Endothelial cell of umbilical vein (primary cell): ENCODE measurements at places on chromosomes 6 and 20. TPM values are rescaled to one million over a fixed set of nuclear protein-coding genes. Genes with fewer than 3 reads are reported as not detected.

MEP1A gene
- total RNA-seq, result not detected in 2 replicates

RAMACL gene
- total RNA-seq, result 4.0 and 5.3 TPM in 2 replicates

GRCh38 chr6:87261534-87261933 lies 60.9 kb upstream of the SMIM8 start:
- DNase-seq, result no peak
- no peak overlapping the region for H3K4me3 ChIP-seq
- no peak overlapping the region for H3K27ac ChIP-seq
- no peaks in the 10 kb centered on the region for H3K27me3 ChIP-seq
- peaks cover 19% of the 10 kb centered on the region for H3K36me3 ChIP-seq

DNA sequence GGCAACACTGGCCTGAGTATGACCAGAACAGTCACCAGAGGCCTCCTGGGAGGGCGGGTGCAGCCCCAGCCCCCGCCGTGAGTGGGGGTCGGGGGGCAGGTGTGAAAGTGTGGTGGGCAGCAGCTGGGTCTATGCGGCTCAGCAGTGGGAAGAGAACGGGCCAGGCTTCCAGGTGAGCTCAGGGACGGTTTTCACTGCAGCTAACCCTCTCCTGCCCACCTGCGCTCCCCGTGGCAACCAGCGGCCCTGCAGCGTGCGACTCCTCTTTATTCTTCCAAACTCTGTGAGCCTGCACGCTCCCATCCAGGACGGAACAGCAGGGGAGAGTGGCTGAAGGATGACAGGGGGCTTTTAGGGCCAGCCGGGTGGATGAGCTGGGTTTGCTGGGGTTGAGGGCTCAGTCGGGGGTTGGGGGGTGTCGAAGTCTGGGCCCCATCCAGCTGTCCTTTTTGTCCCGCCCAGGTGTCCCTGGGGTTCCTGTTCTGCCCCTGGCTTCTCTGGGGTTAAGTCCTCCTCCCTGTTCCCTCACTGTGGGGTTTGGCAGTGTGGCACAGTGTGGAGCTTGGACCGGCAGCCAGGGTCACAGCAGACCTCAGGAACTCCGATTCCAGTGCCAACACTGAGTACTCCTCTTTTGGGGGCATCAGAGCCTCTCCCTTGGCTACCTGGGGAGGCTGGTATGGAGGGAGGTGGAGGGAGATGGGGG lies 859 bp upstream of the BIRC7 start:
- no peaks in the 10 kb centered on the region for H3K27me3 ChIP-seq
- no peak overlapping the region for H3K4me3 ChIP-seq
- H3K27ac ChIP-seq, result no peak overlapping the region
- H3K36me3 ChIP-seq, result no peaks in the 10 kb centered on the region

DNA sequence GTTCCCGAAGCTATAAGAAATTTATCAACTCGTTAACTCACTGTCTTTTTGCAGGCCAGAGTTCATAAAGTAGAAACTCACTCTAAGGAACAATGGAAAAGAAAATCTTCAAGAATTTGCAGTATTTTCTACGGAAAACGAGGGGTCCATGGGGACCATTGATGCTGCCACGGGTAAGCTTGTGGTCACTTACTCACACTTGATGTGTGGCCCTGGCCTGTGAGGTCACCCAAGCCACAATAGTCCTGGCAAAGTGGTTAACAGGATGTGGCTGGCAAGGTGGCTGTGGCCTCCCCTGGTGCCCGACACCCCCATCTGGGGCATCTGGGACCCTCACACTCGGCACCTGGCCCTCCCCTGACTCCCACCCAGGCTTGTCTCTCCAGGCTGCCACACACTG lies 123.4 kb downstream of the C6orf118 start:
- H3K27ac ChIP-seq, result no peak overlapping the region
- no peak for DNase-seq
- H3K36me3 ChIP-seq, result no peaks in the 10 kb centered on the region
- H3K4me1 ChIP-seq, result no peaks in the 10 kb centered on the region
- no peak overlapping the region for H3K4me3 ChIP-seq

GRCh38 chr6:107399935-107400334 lies 59.4 kb downstream of the PDSS2 start:
- no peak overlapping the region for H3K27ac ChIP-seq
- no peak for DNase-seq
- H3K4me1 ChIP-seq, result no peaks in the 10 kb centered on the region
- no peak overlapping the region for H3K4me3 ChIP-seq
- no peaks in the 10 kb centered on the region for H3K27me3 ChIP-seq

- no peak overlapping the region for H3K27ac ChIP-seq
- no peak overlapping the region for H3K4me3 ChIP-seq
- no peaks in the 10 kb centered on the region for H3K27me3 ChIP-seq
- no peak for DNase-seq
These were observed 26.4 kb downstream of the SLC35F1 start for GRCh38 chr6:117933471-117933870.

- no peaks in the 10 kb centered on the region for H3K36me3 ChIP-seq
- H3K27ac ChIP-seq, result no peak overlapping the region
- peaks cover 17% of the 10 kb centered on the region for H3K27me3 ChIP-seq
- H3K4me1 ChIP-seq, result peaks cover 3% of the 10 kb centered on the region
These were observed 19.7 kb upstream of the SPAG4 start for GRCh38 chr20:35595901-35596300.

DNA sequence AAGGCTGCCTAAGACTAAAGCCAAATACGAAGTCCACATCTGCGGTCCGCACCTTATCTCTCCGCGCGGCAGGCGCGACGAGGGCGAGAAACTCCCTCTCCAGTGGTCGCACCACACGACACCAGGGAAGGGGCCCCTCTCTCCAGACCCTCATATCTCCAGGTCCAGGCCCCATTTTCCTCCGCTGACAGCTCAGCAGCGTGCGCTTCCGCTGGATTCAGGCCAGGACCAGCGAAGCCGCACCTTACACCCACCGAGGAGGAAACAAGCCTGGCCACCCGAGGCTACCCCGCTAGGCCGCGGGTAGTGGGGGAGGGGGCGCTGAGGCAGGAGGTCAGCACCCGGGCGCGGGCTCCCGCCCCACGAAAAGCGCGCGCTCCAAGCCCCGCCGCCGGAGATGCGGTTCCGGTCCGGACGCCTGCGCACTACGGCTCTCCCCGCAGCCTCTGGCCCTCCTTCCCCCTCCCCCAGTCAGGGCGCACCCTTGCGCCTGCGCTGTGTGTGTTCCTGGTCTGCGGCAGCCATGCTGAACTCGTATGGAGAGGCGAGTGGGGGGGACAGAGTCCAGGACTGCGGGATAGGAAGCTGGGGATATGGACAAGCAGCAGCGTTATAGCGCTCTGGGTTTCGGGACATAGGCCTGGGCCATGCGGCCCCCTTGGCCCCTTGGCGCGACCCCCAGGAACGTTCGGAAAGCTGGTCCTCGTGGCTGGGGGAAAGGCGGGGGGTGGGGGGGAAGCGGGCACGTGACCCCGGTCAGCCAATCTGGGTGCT lies at the start of gene BRD2:
Gene BRD2, plus strand, starts transcription at position 502 of the 774 bp plus-strand sequence. CDS start 4,305 bp downstream, outside the sequence.
- peak within 1 kb of the TSS; percentile 76 for H3K4me3 ChIP-seq
- H3K27ac ChIP-seq, result peak within 1 kb of the TSS; percentile 81
- DNase-seq, result peak; percentile 96
- peaks cover 4% of the 10 kb centered on the region for H3K36me3 ChIP-seq

GRCh38 chr6:98514073-98514720 lies 320.2 kb upstream of the POU3F2 start:
- no peaks in the 10 kb centered on the region for H3K36me3 ChIP-seq
- H3K27me3 ChIP-seq, result no peaks in the 10 kb centered on the region
- no peaks in the 10 kb centered on the region for H3K4me1 ChIP-seq
- H3K4me3 ChIP-seq, result no peak overlapping the region
- no peak overlapping the region for H3K27ac ChIP-seq
- DNase-seq, result no peak
